ENCODE measurements at places on chromosomes 5 and 9.

- no peak for DNase-seq
Measured at GRCh38 chr5:14161825-14162556, 18.8 kb downstream of the TRIO start.

GRCh38 chr5:9690751-9691150 is 60.6 kb upstream of the TAS2R1 start:
- DNase-seq, result no peak

DNA sequence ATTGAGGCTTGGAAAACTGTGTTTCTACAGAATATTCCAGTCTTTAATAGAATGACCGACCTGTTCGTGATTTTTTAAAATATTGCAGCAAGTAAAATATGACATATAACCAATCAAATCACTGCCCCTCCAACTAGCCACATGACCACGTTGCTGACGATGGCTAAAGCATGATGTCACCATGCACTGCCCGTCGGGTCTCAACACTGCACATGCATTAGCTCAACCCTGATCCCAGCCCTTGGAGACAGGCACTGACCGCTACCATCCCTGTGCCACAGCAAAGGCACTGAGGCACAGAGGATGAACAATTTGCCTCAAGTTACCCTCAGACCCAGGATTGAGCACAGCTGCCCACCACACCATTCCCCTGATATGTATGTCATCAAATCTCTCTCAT is 13.5 kb downstream of the DDX31 start:
- no peak for DNase-seq

DNA sequence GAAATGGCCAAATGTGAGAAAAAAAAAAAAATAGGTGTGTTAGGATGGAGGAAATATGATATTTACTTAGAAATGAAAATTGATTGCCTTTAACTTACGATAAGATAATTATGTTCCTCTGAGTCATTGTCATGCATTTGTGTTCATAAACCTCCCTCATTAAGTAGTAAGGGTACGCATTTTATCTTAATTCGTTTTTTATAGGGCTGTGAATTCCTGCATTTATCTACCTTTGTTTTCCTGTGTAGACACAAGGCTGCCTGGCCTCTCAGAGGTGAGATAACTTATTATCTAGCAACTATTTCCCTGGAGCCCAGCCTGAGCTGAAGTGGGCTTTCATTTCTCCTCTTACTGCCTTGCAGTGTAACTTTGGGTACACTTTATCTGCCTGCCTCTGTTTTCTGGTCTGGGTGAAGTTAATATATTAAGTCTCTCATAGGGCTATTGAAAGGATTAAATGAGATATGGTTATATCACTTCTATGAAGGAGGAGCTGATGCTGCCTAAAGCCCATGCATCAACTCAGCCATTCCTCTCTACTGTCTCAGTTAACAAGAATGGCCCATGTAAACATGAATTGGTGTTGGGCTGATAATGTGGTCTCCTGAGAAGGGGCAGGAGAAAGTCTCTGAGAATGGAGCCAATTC is 103.8 kb upstream of the KLF4 start:
- no peak for DNase-seq

DNA sequence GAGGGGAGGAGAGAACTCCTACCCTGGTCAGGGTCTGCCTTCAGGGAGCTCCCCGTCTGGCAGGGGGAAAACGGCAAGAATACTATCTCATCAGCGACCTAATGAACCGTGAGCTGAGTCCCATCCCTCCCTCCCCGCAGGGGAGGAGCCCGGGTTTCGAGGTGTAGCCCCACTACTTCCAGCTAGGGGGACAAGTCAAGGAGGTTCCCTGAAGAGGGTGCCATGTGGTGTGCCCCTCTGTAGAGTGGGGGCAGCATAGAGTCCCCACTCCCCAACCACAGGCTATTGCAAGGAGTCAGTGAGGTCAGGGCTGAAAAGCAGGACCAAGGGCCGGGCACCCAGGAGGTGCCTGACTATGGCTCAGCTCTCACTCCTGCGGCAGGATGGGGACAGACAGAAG is 50.9 kb upstream of the RXRA start:
- no peak for DNase-seq

- no peak for DNase-seq
Measured at GRCh38 chr5:6492934-6493333, 44.3 kb downstream of the UBE2QL1 start.
